ENCODE measurements at places on chromosomes 6 and 20. TPM values are rescaled to one million over a fixed set of nuclear protein-coding genes. Genes with fewer than 3 reads are reported as not detected.

Gene GABRR1
- not detected for total RNA-seq

Gene CST3
- total RNA-seq: 331 TPM

Gene FAM83B
- 0.07 TPM for total RNA-seq

Gene PNPLA1
- total RNA-seq: 0.29 TPM

Gene SAMD10
- 13.4 TPM for total RNA-seq

Gene SEMG1
- not detected for total RNA-seq

Gene XRN2
- total RNA-seq: 71.5 TPM

Gene TRERF1
- 13.9 TPM for total RNA-seq

Gene EEF1A2
- 463 TPM for total RNA-seq

Gene LAMA2
- total RNA-seq: 0.22 TPM

Gene KCNG1
- 61.5 TPM for total RNA-seq

Gene PNLDC1
- total RNA-seq: not detected

Gene SRSF12
- not detected for total RNA-seq

Measured in PC-3 (cell line).